Stimulated activated CD8-positive, alpha-beta memory T cell treated with anti-CD3 and anti-CD28 coated beads, Interleukin-4, amount 100 ng/mL, for 4 hours (primary cell): ENCODE measurements at places on chromosomes 6 and 20.

- DNase-seq = no peak
These were observed 77.8 kb downstream of the CD164 start for GRCh38 chr6:109304284-109305015.

DNA sequence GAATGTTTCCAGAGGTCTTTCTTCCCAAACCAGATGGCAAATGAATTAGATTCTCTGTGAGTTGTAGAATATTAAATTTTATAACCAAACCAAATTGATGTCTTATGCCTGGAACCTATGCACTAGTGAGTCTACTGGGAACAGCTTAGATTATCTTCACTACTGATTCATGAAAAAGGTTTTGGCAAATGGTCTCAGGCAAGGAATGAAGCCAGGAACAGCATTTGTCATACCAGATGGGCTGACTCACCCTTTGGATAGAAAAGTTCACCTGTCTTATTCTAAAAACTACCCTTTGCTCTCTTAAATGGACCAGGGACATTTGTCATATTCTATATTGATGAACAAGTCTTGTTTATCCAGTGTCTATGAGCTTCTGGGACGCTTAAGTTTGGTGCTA lies 135.4 kb upstream of the ECI2 start:
- no peak for DNase-seq

GRCh38 chr6:124973780-124974179 lies 11.5 kb downstream of the RNF217 start:
- no peak for DNase-seq

DNA sequence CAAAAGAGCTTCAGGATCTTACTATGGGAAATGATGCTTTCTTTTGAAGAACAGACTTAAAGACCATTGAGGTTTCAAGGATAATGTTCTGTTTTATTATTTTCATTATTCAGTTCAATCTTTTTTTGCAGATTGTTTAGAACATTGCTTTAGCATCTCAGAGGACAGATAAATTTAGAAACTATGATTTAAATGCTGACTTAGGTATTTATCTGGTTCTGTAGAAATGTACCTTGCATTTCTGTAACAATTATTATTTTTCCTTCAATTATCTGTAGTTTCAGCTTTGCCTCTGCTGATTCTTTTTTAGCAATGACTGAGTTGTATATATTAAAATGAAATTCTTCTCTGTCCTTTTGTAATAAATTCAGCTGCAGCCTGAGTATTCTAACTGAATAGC lies 205.4 kb upstream of the PCSK2 start:
- no peak for DNase-seq

GRCh38 chr6:147577488-147577887 lies 69.0 kb downstream of the SAMD5 start:
- DNase-seq = no peak

DNA sequence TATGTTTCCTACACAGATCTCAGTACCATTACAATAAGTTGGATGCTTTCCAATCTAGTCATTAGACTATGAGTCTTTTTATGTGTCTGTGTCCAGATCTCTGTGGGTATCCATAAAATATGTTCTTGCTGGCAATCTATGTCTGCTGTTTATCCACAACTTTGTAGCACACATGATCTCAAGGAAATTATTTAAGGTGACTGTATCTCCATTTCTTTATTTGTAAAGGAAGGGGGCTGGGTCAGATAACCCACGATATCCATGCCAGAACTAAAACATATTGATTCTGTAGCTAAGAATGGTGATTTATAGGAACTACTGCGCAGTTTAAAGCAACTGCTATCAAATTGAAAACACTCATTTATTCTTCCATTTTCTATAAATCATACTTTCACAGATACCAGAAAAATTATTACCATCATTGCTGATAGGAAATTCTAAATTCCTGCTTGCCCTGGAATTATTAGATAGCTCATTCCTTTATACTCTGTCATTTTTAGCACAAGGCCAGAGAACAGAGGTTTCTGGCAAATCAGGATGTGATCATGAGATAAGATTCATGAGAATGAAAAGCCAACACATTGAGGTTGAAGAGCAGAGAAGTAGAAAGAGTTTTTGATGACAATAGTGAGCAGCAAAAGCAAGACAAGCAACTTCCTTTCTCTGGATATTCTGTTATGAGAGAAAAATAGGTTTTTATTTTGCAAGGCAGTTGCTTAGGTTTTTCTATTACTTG lies 851.4 kb upstream of the CITED2 start:
- DNase-seq = no peak

- no peak for DNase-seq
These were observed 251.8 kb upstream of the PRND start for GRCh38 chr20:4469910-4470309.

DNA sequence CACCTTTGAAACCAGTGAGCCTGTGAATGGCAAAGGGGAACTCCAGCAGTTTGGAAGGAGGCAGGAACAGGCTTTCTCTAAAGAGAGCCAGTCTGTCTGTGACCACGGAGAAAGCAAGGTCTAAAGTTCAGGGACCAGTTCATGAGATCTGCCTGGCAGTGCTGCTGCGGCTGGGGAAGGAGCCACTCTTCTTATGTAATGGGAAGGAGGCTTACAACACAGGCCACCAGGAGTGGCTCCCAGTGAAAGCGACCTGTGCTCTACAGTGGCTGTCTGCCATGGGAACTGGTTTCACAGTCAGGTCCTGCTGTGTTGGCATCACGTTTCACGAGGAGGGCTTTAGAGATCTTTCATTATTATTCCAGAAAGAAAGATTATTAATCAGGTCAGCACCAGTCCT lies 291.9 kb upstream of the PRDM1 start:
- no peak for DNase-seq

DNA sequence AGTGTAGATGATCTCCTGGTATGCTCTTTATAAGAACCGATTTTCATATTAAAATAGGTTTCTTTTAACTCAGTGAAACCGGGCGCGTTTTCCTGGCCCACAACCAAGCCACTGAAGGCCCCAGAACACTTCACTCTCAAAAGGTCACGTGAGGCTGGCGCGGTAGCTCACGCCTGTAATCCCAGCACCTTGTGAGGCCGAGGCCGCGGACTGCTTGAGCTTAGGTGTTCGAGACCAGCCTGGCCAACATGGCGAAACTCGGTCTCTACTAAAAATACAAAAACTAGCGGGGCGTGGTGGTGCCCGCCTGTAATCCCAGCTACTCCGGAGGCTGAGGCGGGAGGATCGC lies 402 bp upstream of the TAF8 start:
- DNase-seq = no peak

DNA sequence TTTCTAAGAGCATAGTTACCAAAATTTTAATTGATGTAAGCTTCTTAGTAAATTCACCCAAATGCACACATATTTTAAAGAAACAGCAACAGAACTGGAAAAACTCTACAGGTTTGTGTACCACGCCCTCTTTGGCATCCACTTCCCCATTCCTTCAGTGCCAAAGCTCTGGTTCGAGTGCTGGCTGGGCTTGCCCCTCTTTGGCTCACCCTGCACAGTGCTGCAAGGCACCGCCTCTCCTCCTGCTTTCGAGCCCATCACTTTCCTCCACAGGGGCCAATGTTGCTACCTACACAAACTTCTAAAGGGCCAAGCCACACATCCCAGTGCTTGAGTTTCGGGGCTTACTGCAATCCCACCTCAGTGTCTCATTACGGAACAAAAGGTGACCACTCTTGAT lies 9.6 kb downstream of the LRP11 start:
- no peak for DNase-seq

- DNase-seq = no peak
These were observed 722.2 kb upstream of the EYS start for GRCh38 chr6:66429210-66429609.

DNA sequence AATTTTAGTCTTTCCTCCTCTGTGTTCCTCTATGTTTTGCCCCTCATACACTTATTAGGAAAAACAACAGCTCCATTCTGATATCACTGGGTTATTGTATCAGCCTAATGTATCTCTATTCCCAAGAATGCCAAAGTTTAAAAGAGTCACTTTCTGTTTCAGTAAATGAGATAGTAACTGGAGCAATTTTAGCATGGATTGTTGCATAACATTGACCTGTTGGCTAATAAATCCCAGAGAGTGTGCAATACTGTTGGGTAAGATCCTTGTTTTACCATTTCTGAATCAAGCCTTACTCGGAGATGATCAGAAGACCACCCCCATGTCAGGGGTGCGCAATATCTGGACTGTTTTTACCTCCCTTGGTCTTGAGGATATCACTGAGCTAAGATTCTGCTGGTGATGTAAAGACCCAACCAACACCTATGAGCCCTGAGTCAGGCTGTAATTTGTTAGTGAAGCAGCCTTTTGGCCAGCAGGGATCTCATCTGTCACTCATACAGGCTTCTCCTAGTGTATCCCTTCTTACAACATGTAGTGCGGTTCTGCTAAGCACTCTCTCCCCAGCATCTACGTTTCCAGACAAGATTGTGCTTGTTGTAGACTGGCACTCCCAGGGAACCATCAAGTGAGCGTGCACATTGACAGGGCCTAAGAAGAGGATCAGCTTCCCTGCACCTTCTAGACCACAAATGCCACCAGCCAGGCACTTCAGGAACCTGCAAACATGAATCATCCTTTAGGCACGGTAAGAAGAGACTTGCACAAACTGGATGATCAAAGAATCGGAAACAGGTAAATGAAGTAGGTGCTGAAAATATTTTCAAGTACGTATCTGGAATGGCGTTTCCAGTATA lies 11.5 kb upstream of the IPCEF1 start:
- DNase-seq = no peak
